ENCODE measurements at places on chromosomes 6 and 20. TPM values are rescaled to one million over a fixed set of nuclear protein-coding genes. Genes with fewer than 3 reads are reported as not detected.

GRCh38 chr20:21513881-21514540 is at the start of gene NKX2-2:
Gene NKX2-2, minus strand, starts transcription at chr20:21514064. Its CDS starts 395 bp downstream, at chr20:21513669.
- DNase-seq, result no peak

The LY6G6F gene
- polyA plus RNA-seq, result 0.20 TPM

The COL19A1 gene
- polyA plus RNA-seq, result 4.1 TPM

DNA sequence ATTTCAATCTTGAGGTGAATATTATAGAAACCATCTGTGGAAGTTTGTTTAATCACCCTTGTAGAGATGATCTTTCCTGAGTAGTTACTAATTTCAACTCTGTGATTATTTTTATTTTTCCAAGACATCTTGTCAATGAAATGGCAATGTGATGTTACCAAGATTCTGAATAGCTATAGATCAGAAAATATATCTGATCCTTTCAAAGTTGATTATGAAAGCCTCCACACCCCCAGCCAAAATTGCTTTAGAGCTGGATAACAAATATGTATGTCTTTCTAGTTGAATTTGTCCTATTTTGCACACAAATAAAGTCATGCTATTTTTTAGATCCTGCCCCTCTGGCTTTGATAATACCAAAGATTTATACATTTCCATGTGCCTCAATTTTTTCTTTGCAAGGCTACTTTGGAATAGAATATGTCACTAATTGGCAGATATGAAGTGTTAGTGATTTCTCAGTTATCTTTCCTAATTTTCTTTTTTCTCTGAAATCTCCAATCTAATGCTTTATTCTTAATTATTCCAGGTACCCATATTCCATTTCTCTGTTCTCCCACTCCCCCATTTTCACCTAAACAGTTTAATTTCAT is 5.0 kb downstream of the SIM1 start:
- DNase-seq, result peak; percentile 61

DNA sequence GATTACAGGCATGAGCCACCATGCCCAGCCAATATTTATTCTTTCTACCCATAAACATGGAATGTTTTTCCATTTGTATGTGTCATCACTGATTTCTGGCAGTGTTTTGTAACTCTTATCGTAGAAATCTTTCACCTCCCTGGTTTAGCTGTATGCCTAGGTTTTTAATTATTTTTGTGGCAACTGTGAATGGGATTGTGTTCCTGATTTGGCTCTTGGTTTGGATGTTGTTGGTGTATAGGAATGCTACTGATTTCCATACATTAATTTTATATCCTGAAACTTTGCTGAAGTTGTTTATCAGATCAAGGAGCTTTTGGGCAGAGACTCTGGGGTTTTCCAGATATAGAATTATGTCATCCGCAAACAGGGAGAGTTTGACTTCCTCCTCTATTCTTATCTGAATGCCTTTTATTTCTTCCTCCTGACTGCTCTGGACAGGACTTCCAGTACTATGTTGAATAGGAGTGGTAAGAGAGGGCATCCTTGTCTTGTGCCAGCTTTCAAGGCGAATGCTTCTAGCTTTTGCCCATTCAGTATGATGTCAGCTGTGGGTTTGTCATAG is 198.6 kb downstream of the ZDHHC14 start:
- DNase-seq, result no peak

Data from muscle of back (tissue), 13 donors.